ENCODE measurements at places on chromosomes 7 and 10.

DNA sequence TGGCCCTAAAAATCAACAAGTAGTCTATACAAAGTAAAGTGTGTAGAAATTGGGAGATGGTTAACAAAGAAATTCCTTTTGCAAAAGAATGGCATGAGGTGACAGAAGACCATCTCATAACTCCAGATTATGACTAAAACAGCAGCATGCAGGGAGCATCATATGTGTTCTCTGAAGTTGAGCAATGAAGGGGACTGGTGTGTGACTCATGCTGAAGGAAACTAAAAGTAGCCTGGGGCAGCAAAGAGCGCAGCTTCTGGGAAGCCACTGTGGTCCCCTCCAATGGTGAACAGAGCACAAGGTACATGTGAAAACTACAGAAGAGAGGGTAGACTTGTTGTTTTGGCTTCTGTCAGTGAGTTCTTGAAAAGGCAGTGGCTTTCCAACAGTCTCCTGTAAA is 133.4 kb downstream of the MACC1 start:
- DNase-seq: no peak

GRCh38 chr10:130495891-130496636 is 359.9 kb downstream of the GLRX3 start:
- no peak for DNase-seq

- DNase-seq: no peak
Measured at GRCh38 chr7:77439572-77439971, 23.4 kb upstream of the GSAP start.

GRCh38 chr10:28291881-28292297 is 11.0 kb downstream of the MPP7 start:
- no peak for DNase-seq

GRCh38 chr10:10293041-10293440 is 724.6 kb upstream of the CELF2 start:
- no peak for DNase-seq

DNA sequence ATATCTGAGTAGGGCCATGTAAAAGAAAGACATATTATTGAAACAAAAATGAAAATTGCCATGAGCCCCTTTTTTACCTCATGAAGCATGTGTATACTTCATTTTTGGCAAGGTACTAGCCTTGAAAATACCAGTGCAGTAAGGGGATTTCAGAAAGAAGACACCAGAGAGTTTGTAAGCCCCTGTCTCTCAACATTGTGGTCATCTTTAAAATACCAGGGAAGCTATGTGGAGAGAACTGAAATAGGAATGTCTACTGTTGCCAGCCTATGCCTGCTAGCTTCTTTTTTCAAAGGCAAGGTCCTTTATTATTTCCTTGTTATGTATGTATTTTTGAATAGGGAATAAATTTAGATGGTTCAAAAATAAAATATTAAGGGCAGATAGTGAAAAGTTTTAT is 57.8 kb downstream of the CASD1 start:
- DNase-seq: no peak

GRCh38 chr10:70880077-70880534 is 8.3 kb downstream of the PCBD1 start:
- DNase-seq: peak; percentile 54

- no peak for DNase-seq
Measured at GRCh38 chr7:112622159-112622715, 141.4 kb downstream of the LSMEM1 start.

GRCh38 chr10:11183015-11183414 is 165.3 kb downstream of the CELF2 start:
- DNase-seq: no peak

DNA sequence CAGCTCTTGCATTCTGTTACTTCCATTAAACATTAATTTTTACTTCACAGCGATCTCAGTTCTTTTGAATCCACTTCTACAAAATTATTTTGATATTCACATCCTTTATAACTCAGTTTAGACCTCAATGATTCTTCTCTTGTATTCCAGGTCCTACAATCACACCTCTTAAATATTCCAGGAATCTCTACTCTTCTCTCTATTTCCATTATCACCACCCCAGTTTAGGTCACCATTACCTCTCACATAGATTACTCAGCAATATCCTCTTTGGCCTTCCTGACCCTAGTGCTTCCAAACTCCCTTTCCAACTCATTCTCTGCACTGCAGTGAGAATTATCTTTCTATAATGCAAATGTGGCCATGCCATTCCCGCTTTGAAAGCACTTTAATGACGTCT is 27.1 kb upstream of the GPR37 start:
- DNase-seq: no peak

DNA sequence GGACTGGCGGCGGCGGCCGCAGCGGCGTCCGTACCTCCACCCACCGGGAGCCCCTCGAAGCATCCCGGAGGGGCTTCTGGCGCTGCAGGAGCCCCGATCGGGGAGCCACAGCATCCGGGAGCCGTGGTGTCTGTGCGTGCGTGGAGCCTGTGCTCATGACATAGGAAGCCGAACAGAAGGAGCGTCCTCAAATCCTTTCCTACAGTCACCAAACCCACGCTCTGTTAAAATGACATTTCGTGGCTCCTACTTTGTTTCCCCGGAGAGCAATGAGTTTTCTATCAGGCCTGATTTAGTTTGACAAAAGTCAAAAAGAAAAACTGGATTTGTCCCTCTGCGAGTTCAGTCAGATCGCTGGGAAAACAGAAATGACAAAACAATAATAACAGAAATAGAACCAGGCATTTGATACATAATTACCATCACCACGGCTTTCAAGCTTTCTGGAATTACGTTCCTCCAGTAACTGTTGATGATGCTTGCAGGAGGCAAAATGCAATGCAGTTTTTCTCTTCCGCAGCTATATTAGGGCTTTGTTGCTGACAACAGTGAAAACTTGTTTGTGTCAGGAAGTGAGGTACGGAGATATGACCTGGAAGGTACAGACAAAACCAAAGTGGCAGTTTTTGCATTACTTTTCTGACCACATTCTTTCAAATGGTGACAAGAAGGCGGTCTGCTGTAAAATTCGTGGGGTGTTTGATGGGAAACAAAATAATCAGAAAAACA is 219.3 kb upstream of the MKLN1 start:
- DNase-seq: no peak

DNA sequence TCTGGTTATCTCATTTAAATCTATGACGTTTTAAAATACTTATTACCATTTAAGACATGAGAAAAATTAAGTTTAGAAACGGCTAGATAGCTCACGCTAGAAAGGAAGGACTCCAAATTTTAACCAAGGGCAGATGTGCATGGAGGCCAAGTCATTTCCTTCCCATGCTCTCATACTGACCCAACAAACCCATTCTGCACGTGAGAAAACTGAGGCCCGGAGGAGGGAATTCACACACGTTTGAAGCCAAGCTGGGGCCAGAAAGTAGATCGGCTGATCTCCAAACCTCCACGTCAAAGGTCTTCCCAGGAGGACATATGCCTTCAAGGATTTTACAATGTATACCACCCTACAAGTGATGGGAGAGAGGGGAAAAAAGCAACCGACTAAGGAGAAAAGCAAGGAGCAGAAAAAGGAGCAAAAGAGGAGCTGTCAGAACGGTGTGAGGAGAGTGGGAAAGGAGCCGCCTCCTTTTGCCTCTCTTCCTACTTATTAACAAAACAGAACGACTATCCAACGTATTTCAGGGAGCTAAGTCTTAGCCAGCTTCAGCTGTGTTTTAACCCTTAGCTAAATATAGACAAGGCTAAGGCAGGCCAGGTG is 645 bp upstream of the SIRT1 start:
- no peak for DNase-seq

DNA sequence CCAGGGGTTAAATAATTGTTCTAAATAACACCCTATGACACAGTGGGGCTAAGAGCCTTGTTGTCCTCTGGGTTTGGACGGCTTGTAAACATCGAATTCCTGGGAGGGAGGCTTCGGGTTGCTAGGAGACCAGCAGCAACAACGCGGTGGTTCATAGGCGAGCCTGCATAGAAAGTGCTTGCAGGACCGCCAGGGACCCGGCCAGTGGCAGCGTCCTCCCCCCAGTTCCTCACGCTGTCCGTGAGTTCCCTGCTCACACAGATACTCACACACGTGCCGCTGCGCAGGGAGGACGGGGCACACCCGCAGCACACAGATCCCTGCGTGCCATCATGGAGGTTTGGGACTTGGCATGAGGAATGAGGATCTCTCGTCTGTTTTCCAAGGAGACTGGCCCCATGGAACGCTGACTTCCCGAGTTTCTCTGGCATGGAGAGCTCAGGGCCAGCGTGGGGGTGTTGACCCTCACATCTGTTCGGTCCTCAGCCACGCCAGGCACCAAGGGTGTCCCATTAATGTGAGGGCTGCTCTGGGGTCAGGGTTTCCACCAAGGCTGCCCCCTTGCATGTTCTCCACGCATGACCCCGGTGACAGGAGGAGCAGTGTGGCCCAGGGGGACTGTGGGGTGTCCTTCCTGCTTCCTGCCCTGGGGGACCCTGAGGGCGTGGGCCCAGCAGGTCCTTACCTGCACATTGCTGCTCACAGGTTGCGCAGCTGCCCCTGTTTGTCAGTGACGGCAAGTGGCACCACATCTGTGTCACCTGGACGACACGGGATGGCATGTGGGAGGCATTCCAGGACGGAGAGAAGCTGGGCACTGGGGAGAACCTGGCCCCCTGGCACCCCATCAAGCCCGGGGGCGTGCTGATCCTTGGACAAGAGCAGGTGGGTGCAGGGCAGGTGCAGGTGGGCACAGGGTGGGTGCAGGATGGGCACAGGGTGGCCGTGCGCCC is 9.7 kb downstream of the NPTX2 start:
- DNase-seq: no peak

GRCh38 chr10:16521311-16522016 is at the start of gene C1QL3:
TSS of gene C1QL3 (minus strand) at chr10:16521879. CDS start at chr10:16521065, 814 bp downstream.
- DNase-seq: no peak

DNA sequence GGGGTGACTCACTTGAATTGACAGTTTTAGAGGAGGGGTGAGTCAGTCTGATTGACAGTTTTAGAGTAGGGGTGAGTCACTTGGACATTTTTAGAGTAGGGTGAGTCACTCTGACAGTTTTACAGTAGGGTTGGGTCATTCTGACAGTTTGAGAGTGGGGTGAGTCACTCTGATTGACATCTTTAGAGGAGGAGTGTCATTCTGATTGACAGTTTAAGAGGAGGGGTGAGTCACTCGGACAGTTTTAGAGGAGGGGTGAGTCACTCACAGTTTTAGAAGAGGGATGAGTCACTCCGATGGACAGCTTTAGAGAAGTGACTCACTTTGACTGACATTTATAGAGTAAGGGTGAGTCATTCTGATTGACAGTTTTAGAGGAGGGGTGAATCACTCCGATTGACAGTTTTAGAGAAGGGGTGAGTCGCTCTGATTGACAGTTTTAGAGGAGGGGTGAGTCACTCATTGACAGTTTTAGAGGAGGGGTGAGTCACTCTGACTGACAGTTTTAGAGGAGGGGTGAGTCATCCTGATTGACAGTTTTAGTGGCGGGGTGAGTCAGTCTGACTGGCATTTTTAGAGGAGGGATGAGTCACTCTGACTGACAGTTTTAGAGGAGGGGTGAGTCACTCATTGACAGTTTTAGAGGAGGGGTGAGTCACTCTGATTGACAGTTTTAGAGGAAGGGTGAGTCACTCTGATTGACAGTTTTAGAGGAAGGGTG is 595.9 kb downstream of the DNAJB6 start:
- DNase-seq: no peak

GRCh38 chr7:22989643-22990587 is 24.0 kb downstream of the HYCC1 start:
- DNase-seq: no peak

DNA sequence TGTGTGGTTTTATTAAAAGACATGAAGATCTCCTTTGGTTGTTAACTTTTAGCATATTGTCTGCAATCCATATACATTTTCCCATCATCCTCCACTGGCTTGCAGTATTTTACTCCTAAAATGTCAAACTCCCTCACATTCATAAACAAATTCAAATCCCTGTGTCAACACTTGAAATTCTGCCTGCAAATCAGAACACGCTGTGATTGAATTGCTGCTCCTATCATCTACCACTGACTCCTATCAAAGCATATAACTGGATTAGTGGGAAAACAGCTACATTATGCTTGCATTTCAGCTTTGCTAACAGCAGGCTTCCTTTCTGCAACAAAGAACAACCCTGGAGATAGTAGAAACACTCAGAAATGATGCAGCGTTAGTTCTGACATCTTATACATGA is 281.8 kb upstream of the HGF start:
- no peak for DNase-seq

- no peak for DNase-seq
Measured at GRCh38 chr10:28988980-28989379, 299.9 kb upstream of the LYZL1 start.

DNA sequence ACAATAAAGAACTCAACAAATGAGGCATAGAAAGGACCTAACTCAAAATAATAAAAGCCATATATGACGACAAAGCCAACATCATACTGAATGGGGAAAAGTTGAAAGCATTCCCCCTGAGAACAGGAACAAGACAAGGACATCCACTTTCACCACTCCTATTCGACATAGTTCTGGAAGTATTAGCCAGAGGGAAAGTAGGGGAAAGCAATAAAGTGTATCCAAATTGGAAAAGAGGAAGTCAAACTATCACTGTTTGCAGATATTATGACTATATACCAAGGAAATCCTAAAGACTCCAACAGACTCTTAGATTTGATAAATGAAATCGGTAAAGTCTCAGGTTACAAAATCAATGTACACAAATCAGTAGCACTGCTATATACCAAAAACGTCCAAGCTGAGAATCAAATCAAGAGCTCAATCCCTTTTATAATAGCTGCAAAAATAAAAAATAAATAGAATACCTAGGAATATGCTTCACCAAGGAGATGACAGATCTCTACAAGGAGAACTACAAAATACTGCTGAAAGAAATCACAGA is 4.8 kb downstream of the ANXA7 start:
- DNase-seq: no peak

GRCh38 chr10:48455055-48455391 is 148.5 kb downstream of the MAPK8 start:
- no peak for DNase-seq

- no peak for DNase-seq
Measured at GRCh38 chr7:33061282-33061937, 1.2 kb downstream of the NT5C3A start.

GRCh38 chr7:28006491-28006890 is 174.1 kb downstream of the JAZF1 start:
- DNase-seq: no peak

DNA sequence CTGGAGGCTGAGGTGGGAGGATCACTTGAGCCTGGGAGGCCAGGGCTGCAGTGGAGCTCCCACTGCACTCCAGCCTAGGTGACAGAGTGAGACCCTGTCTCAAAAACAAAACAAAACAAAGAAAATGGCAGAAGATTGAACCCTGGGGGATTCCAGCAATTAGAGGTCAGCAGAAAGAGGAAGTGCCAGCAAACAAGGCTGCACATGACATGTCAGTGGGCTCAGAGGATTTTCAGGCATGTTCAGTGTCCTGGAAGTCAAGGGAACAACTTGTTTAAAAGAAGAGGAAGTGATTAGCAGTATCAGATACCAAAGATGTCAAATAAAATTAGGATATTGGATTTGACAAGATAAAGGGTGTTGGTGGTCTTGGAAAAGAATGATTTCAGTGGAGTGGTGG is 32.3 kb downstream of the RAB18 start:
- DNase-seq: no peak

- no peak for DNase-seq
Measured at GRCh38 chr7:156475666-156476065, 164.9 kb upstream of the RNF32 start.
